ENCODE measurements at places on chromosomes 7 and 10.
A peak's percentile ranks its signal among the peaks of the same experiment; 100 is the strongest.

- DNase-seq = no peak
These were observed 53.0 kb downstream of the PHF14 start for GRCh38 chr7:11026452-11027359.

DNA sequence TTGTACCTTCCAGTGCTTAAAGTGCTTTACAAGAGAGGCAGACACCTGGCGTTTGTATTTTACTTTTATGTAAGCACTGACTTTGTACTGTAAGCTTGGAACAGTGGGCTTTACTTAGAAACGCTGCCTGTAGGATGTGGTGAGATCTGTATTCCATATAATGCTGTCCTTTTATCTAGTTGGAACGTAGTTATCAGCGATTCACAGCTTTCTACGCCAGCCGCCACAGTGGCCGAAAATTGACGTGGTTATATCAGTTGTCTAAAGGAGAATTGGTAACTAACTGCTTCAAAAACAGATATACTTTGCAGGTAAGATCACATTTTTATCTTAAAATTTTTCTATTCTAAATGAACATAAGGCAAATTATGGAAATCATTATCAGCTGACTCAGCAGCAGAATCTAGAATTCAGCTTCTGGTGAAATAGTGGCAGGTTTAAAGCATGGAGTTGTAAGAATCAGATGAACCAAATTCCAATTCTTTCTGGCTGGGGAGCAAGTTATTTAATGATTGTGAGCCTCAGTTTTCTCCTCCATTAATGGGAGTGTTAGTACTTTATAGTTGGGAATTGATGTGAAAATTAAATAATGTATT is 91.5 kb downstream of the CUL1 start:
- peak; percentile 63 for DNase-seq

DNA sequence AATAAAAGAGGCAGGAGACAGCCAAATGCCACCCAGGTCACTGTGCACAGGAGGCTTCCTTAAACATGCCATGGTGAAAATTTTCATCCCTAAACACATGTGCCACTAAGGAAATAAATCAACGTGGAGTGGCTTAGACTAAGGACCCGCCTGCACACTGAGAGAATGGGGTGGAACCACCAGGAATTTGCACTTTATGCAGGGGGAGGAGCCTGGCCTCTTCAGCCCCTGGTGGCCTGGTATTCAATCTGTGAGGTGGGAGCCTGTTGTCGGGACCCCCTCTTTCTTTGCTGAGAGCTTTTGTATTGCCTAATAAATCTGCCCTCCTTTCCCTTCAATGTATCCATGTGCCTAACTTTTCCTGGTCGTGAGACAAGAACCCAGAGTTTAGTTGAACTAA is 204.6 kb upstream of the NRP1 start:
- no peak for DNase-seq

DNA sequence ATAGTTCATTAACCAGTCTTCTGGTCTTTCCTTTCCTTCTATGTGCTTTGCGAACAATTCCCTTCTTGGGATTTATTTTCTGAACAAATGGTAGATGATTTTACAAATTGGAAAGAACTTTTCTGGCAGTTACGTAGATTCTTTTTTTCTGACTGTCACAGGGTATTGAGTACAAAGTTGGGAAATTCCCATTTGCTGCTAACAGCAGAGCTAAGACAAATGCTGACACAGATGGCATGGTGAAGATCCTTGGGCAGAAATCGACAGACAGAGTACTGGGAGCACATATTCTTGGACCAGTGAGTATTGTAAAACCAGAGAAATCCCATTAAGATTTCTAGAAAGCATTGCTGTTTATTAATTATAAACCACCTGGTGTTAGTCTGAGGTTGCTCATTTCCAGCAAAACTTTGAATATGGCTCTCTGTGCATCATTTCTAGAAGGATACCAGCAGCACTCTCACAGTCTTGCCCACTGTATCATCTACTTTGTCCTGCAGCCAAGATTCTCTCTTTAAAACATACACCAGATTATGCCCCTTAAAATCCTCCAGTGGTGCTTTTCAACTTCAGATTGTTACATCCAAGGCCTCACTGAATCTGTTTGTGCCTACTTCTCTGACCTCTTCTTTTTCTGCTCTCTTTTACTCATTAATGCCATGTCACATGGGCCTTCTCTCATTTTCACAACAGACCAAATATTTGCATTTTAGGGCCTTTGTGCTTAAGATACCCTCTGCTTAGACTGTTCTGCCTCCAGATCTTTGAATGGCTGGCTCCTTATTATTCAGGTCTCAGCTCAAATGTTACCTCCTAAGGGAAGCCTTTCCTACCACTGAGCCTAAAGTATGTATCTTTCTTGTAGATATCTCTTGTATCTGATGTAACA is 27.0 kb downstream of the DLD start:
- no peak for DNase-seq

GRCh38 chr7:40507166-40507565 is 372.4 kb downstream of the SUGCT start:
- peak; percentile 13 for DNase-seq

DNA sequence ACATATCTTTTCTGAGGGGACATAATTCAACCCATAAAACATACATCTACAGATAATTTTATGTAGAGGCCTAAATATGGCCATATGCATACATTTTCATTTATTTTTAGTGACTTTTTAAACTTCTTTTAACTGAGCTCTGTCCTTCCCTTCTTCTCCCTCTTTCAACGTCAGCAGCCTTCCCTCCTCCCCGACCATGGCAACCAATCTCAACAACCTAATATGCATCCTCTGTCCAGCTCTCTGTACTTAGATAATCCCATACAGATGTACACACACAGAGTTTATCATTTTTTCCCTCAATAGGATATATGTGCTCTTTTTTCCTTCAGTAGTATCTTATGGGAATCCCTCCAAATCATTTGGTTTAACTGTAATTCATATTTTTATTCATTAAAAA is 94.3 kb downstream of the CCDC71L start:
- no peak for DNase-seq

- no peak for DNase-seq
These were observed 42.1 kb upstream of the IKZF1 start for GRCh38 chr7:50262446-50262845.

GRCh38 chr7:2771274-2771731 is 72.8 kb downstream of the GNA12 start:
- DNase-seq = peak; percentile 97

GRCh38 chr10:2425320-2425719 is 642.0 kb upstream of the PFKP start:
- no peak for DNase-seq

GRCh38 chr7:149723082-149723767 is 50.2 kb downstream of the ZNF467 start:
- no peak for DNase-seq

DNA sequence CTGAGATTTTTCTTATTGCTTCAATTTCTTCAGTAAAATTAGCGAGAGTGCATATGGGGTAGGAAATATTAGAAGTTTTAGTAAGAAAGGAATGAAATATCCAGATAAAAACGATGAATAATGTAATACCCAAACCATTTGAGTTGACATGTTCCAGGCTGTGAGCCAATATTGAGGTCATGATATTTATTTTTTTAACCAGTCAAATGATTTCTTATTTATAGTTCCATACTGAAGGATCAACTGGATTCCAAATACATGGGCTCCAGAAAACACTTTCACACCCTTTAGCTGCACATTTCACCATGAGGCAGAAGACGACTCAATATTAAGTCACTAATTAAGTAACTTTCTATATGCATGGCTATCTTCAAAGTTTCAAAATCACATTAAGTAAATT is 312.5 kb downstream of the PPP1R3A start:
- DNase-seq = no peak

DNA sequence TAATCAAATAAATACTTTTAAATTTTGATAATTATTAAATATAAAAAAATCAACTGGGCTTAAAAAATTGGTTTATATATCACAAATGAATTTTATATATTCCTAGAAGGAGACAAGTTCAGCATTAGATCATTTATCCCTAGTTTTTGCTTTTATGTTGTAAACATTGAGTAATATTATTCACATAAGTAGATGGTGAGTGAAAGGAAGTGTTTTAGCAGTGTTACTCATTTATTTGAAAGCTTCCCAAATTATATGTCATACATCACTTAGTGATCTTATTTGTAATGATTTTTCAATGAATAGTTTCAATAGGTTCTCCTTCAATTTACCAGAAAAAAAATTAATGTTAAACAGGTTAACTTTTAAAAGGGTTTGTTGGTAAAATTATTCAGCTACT is 15.8 kb downstream of the KLLN start:
- DNase-seq = no peak

DNA sequence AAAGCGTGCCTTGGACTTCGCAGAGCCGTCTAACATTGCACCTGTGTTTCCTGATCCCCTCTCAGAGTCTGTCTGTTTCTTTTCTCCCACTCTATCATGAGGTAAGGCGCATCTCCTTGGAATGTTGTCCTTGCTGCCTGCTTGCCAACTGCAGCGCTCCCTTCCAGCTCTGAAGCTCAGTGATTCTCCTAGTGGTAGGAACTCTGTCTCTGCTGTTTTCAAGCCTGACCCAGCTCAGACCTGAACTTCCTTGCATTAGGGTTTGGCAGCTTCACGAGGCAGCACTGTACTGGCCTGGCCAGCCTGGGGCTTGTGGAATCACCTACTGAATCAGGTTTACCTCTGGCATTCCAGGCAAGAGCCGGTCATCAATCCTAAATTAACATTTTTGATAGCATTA is 123.9 kb downstream of the CREB5 start:
- DNase-seq = no peak

GRCh38 chr7:149850007-149850594 is 11.9 kb downstream of the ZNF862 start:
- no peak for DNase-seq

- no peak for DNase-seq
These were observed 6.5 kb downstream of the CPVL start for GRCh38 chr7:29139796-29140195.

- DNase-seq = no peak
These were observed 125.8 kb upstream of the PDSS1 start for GRCh38 chr10:26571655-26572054.

DNA sequence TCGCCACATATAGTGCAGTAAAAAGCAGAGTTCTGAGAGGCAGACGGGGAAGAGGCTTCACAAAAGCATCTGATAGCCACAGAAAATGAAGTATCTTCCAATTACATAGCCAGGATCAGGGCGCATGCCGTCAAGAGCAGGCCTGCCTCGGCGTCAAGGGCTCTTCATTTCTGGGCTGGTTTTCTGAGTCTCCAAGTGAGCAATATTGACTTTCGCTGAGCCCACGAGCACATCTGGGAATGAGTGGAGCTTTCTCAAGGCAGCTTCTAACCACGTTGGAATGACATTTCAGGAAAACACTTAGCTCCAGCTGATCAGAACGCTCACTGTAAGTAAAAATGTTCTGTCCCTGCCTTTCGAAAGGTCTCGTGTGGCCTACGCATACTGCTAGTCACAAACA is 51.9 kb downstream of the CLRN3 start:
- DNase-seq = no peak

DNA sequence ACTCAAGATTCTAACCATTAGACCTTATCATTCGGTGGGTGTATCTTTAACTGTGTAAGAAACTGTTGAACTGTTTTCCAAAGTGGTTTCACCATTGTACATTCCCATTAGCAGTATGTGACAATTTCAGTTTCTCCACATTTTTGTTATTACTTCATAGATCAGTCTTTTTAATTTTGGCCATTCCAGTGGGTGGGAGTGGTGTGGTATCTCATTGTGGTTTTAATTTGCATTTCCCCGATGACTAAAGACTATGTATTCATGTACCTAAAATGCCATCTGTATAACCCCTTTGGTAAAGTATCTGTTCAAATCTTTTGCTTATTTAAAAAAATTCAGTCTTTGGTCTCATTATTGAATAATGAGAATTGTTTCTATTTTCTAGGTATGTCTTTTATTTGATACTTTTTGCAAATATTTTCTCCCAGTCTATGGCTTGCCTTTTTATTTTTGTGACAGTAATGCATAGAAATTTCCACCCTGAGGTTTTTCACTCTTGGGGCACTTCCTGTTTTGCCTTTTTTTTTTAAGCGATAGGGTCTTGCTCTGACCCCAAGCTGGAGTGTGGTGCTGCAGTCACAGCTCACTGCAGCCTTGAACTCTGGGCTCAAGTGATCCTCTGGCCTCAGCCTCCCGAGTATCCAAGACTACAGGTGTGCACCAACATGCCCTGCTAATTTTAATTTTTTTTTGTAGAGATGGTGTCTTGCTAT is 141.1 kb upstream of the ITGB1 start:
- no peak for DNase-seq

DNA sequence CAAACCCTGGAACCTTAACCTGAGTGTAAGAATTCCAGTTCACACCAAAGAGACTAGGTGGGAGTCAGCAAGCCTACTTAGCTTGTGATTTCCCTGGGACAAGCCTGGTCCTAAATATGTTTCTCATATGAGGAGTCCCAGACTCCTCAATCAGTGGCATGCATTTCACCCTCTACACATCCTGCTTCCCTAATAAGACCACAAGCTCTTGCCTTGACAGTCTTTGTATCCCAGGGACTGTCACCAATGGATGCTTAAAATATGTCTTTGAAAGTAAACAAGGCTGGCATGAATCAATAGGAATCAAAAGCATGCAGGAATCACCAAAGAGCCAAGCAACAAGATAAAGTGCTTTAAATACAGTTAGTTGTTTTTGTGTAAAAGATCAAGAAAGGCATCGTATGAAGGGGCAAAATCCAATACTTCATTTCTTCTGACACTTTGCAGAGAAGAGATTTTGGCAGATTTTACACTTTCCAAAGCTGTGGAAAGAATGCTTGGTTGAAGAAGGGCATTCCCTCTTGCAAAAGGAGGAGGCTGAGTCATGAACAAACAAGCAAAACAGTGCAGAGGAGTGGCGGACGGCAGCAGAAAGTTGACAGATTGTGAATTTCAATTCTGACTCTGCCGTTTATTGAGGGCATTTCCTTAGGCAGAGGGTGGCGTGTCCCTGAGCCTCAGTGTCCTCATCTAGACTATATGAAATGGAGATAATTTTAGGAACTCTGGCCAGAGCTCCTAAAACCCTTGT is 8.5 kb upstream of the NFE2L3 start:
- DNase-seq = no peak

GRCh38 chr10:89367529-89367928 is 10.3 kb upstream of the IFIT1B start:
- no peak for DNase-seq

DNA sequence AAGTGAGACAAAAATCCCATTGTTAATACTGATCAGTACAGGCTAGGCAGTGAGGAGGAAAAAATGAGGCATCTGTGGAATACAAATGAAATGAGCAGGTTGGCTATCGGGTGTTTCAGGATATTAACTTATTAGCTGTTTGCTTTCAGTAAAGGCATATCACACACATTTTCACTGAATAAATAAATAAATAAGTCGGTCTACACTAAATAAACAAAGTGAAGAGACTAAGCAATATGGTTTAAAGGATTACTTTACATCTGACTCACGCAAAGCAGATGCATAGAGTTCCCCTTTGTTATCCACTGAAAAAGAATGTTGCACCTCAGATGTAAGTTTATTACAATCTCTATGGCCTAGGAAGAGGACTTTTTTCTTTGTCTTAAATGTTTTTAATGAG is 6.3 kb upstream of the SEMA3A start:
- no peak for DNase-seq

All from erythroblast (primary cell).